Ascending aorta (tissue), 2 donors: ENCODE measurements at places on chromosomes 1 and 21. TPM values are rescaled to one million over a fixed set of nuclear protein-coding genes. Genes with fewer than 3 reads are reported as not detected.

GRCh38 chr1:24963099-24963872 is 33.2 kb upstream of the RUNX3 start:
- H3K4me3 ChIP-seq: no peak overlapping the region
- no peaks in the 10 kb centered on the region for H3K36me3 ChIP-seq
- H3K4me1 ChIP-seq: no peaks in the 10 kb centered on the region

- H3K27ac ChIP-seq: peak overlapping the region; percentile 99
- H3K4me3 ChIP-seq: peak overlapping the region; percentile 81
- peak; percentile 95 for DNase-seq
- peaks cover 69% of the 10 kb centered on the region for H3K4me1 ChIP-seq
These were observed 2.2 kb downstream of the ZC3H12A start for GRCh38 chr1:37476460-37477197.

Gene CHI3L2
- total RNA-seq: 10.1 TPM

Gene FMO2
- total RNA-seq: 90.3 TPM
